ENCODE measurements at places on chromosomes 7 and 10.
A peak's percentile ranks its signal among the peaks of the same experiment; 100 is the strongest.

DNA sequence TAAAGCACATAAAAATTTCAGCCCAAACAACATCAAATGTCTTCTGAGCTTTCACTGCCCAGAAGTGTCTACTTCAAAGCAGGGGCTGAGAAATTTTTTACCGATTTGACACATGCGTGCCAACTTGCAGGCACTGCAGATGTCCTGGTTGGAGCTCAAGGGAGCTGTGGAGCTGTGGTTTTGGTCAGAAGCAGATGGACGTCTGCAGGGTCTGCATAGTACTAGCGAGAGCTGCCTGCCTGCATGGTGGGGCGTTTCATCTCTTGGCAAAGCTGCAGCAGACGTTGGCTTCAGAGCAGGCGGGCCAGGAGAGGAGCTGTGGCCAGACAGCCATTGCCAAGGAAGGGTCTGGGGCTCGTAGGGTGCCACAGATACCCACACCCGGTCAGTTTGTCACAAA lies 296.7 kb downstream of the GLRX3 start:
- no peak for DNase-seq

- peak; percentile 73 for DNase-seq
These were observed 259.9 kb downstream of the CACNA2D1 start for GRCh38 chr7:82183634-82184033.

DNA sequence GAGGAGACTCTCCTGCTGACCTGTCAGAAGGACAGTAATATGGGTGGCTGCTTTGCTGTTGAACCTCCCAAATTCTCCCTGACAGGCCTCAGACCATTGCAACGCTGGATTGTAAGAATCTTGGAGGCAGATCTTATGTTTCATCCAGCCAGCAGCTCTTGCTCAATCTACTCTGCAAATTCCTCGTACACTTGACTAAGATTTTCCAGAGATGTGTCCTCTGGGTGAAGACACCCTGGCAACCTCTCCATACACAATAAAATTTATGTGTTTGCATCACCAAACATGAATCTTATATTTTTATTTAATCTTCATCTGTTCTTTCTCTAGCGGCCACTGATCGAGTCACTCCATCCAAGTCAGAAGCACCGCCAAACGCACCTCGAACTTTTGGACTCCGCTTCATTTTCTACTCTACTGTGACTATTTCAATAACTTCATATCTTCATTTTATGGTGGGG lies 623.1 kb downstream of the ACTR3B start:
- DNase-seq: no peak

- DNase-seq: peak; percentile 36
These were observed 18.8 kb upstream of the PPP1R9A start for GRCh38 chr7:94888551-94888950.

- no peak for DNase-seq
These were observed 7.1 kb downstream of the PLCE1 start for GRCh38 chr10:94000638-94001415.

- peak; percentile 92 for DNase-seq
These were observed 255.3 kb downstream of the DNAJB9 start for GRCh38 chr7:108824840-108825580.

- no peak for DNase-seq
These were observed 91.8 kb downstream of the RNLS start for GRCh38 chr10:88491314-88491713.

DNA sequence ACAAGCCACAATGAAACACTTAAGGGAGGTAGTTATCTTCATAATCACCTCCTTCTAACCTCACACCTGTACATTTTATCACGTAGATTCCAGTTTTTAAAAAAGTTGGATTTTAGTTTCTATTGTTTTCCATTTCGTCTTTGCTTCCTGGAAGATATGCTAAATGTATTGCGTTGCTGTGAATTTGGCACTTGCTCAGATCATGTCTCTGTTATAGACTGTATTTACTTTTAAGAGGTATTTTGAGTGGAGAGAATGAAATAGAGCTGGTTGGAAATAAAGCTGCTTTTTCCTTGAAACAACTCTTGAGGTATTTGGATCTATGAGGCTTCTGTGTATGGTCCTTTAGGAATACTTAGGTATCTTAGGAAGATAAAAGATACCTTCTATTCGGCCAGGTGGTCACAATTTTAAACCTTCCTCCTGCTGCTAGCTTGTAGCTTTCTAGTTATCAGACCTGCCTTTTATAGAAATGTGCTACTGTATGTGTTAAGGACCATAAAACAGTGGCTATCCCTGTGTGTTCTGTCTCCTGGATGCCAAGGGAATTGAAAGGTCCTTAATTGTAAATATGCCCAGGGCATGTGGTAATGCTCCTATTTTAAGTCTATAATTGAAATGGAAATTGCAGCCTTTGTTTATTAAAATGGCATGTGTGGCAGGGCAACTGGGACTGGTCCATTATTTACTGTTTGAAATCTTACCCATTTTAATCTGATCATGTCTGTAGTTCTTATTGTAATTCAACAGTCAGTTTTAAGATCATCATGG lies 147.7 kb downstream of the SND1 start:
- DNase-seq: no peak

DNA sequence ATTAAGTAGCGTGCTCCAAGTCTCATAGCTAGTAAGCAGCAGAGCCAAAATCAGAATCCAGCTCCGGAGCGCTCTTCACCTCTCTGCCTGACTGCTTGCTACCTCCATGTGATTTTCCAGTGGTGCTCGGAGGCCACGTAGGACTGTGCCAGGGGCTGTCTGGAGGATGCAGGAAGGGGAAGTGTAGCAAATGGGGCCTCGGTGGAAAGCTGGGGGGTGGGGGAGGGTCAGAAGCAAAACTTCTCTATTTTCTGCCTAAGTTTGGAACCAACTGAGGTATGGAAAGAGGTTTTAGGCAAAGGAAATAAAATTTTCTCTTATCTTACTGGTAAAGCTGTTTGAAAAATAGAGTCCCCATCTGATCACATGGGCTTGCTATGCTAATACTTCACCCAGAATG lies 108.7 kb downstream of the TBXAS1 start:
- DNase-seq: no peak

DNA sequence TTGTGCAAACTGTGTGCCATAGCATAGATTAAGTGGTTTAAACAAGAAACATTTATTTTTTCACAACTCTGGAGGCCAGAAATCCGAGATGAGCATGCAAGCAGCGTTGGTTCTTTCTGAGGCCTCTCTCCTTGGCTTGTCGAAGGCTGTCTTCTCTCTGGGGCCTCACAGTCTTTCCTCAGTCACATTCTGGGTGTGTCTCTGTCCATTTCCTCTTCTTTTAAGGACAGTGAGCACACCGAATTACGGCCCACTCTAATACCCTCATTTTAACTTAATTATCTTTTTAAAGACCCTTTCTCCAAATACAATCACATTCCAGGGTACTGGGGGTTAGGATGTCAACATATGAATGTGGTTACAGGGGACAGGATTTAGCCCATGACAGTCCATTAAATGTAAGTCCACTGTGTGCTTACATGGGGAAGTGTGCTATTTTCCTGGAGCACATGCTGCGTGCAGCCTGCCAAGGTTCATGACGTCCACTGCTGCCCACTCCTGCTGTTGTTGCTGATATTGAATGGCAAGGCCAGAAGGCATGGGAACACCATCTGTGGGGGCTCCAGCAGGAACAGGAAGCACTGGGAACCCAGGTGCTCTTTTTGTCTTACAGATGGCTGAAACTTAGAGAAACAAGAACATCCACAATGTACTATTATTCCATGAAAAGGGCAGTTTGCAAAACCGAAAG lies 365.5 kb downstream of the GALNT17 start:
- no peak for DNase-seq

DNA sequence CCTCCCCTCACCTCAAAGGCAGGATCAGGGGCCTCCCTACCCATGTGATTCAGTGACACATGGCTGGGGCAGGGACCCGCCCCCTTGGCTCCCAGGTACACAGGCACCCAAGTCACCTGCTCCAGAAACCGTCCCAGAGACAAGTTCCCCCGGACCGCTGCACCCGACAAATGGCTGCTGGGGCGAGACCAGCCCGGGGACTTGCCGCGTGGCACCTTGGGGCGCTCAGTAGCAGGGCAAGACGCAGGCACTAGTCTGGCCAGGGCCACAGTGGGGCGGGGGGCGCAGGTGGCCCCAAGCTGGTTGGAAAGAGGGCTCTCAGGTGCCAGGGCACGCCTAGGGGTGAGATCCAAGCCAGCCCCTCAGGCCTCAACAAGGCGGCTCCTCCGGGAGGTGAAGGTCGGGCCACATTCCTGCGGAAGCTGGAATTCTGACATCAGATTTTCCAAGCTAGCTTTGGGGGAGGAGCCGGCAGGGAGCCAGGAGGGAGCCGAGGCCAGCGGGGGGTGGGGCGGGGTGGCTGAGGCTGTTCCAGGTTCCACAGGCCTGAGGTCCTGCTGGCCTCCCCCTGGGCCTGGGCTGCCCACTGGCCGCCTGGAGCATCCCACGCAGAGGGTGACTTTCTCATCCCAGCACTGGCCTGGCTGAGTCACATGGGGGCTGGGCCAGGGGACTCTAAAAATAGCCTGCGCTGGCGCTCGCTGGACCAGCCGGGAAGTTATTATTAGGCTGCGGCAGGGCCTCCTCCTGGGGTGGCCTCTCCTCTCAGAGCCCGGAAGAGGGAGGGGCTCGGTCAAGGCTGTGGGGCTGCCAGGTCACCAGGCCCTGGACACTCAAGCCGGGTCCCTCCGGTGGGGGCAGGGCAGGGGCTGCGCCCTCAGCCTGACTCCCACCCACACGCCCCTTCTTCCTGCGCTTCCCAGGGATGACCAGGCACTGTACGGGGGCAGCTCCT lies 20.5 kb upstream of the INPP5A start:
- DNase-seq: peak; percentile 96

GRCh38 chr10:59582058-59582457 lies 127.6 kb downstream of the SLC16A9 start:
- no peak for DNase-seq

- DNase-seq: no peak
These were observed 208.5 kb downstream of the CCDC3 start for GRCh38 chr10:12792889-12793556.

- peak; percentile 62 for DNase-seq
These were observed 48.7 kb upstream of the LOXL4 start for GRCh38 chr10:98316661-98317060.

DNA sequence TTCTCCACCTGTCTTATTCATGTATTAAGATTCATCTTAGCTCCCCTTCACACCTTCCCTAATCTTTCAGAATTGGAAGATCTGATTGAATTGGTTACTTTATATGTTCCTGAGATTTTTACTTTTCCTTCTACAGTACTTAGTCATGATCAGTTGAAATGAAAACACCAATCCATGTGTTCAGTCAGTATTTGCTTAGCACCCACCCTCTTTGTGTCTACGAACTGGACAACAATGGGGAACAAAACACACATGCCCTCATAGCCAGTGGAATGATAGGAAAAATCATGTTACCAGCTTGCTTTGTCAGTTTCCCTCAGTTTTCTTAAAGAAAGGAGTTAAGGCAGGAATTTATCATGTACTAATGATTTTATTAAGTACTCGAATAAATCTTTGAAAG lies 2.0 kb downstream of the MASTL start:
- no peak for DNase-seq

GRCh38 chr10:77925410-77925794 lies 1.2 kb downstream of the DLG5 start:
- DNase-seq: peak; percentile 39

DNA sequence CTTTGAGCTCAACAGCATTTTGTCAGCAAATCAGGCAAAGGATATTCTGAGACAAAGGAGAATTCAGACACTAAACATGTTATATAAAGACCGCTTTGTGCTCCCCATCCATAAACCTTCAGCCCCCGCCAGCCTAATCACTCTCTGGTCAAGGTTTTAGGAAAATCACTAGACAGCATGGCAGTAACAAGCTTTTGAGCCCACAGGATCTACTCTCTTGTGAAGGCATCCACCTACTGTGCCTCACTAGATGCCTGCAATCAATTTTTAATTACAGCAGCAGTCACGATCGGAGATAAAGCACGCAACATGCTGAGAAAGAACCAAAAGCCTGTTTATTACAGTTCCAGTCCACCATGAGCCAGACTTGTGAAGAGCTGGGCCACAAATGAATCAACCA lies 19.1 kb downstream of the PDE1C start:
- no peak for DNase-seq

GRCh38 chr7:128176696-128177095 lies 64.4 kb upstream of the LEP start:
- peak; percentile 3 for DNase-seq

DNA sequence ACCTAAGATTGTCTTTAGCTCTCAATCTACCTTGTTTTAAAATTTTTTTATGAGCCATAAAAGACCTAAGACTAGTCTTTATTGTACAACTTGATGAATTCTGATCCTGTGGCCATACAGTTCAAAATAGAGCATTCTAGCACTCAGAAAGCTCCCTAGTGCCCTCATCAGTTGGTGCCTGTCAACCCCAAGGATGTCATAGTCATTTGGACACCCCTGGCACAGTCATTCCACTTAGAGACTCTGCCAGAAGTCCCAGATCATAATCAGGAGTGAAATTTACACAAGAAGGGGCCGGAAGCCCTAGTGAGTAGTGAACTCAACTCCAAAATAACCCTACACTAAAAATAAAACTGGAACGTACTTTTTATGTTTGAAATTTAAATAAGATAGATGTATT lies 80.0 kb upstream of the INSIG1 start:
- no peak for DNase-seq

- DNase-seq: peak; percentile 2
These were observed 38.1 kb downstream of the IKZF1 start for GRCh38 chr7:50342616-50343114.

DNA sequence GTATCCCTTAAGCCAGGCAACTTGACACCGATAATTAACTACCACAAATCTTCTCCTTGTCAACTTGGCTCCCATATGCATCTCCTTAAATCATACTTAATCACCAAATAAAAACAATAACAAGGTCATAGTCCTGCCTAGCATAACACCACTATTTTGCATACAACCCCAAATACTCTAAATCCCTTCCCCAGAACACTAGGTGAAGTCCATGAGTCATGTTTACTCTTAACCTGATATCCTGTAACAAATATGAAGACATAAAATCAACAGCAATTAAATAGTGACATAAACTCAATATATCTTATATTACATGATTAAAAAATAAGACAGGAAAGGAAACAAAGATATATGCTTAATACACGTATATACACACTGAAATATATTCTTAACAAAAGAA lies 362.0 kb downstream of the ETV1 start:
- DNase-seq: no peak
